ENCODE measurements at places on chromosomes 12 and 14. TPM values are rescaled to one million over a fixed set of nuclear protein-coding genes. Genes with fewer than 3 reads are reported as not detected.
A peak's percentile ranks its signal among the peaks of the same experiment; 100 is the strongest.

DNA sequence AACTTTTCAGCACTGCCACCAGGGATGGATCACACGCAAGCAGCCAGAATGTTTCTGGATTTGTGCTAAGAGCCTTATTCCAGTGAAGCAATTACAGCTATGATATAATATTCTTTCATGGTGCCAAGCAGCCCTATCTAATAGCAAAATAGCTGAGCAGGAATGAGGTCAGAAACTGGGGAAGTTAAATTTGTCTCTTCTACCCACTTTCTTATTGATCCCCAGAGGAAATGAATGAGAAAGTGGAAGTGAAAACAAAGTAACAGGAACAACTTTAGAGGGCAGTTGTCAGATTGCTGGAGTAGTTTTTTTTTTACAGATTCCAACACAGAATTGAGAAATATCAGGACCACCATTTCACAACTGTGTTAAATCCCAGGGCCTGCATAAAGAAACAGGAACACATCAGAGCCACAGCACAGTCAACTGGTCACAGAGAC is 44.8 kb downstream of the GCH1 start:
- no peak for ATAC-seq

DNA sequence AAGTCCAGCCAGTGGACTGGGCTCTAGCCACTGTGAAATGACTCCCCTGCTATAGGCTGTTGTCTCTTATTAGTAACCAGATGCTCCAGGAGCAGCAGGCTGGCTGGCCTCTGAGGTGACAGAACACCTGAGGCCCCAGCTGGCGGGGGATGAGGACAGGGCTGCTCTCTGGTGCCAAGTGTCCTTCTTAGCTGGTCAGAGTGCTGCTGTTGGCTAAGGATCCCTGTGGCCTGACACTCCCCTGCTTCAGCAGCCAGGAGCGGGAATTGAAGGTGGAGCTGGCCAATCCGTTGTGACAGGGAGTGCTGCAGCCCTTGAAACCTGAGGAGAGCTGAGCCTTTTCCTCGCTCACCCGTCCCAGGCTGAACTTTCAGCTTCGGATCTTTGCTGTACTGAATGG is 30.7 kb downstream of the TMEM229B start:
- peak; percentile 95 for ATAC-seq

DNA sequence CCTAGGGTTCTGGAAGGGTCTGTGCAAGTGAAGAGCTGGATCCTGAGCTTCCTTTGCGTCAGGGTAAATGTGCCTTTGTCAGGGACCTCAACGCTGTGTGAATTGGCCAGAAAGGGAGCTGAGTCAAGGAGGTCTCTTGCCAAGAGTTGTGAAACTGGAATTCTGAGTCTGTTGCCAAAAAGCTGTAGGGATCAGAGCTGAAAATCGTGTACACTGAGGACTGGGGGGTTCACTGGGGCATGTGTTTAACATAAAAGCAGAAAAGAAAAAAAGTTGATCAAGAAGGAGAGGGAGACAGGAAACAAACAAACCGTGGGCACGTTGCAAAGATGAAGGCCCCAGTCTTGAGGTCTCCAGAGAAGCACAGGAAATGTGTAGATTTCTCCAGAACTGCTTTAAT is 1081.5 kb downstream of the VRK1 start:
- no peak for ATAC-seq

DNA sequence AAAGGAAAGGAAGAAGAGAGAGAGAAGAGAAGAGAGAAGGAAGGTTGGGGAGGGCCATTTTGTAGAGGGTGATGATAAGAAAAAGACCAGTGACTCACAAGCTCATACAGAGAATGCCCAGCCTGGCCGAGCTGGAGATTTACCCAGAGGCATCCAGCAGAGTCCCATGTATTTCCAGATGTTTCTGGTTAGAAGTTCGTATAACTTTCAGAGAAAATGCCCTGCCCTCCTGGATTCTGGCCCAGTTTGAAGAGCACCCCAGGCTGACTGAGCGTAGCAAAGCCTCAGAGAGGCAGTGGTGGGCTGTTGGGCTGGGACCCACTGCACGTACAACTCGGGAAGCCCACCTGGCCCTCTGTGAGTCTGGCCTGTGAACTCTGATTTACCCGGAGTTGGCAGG is 221.8 kb downstream of the SLC41A2 start:
- ATAC-seq, result no peak

DNA sequence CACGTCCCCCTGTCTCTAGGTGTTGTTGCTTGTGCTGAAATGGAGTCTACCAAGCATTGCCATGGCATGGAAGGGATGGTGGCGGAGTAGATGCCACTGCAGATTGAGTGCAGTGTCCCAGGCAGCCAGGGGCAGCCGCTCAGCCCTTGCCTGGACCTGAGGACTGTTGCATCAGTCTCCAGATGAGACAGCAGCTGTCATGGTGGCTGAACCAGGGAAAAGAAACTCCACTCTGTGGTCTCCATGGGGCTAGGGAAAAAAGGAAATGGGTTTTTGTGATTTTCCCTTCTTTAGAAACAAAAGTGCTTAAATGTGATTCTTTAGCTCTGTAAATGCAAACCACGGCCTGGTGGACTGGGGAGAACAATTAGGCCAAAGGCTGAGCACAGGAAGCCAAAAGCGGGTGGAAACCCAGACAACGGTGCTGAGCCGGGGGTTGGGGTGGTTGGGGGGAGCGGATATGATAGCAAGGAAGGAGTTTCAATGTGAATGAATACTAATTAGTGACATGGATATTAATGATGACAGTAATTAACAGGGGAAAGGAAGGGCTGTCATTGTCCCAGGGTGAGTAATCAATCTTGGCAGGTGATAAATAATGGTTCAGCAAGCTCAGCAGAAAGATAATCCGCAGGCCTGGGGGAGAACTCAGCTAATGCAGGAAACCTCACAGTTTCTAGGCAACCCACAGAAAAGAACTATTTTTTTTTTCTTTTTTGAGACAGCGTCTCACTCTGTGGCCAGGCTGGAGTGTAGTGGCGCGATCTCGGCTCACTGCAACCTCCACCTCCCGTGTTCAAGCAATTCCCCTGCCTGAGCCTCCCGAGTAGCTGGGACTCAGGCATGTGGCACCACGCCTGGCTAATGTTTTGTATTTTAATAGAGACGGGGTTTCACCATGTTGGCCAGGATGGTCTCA is 442.6 kb downstream of the DPF3 start:
- no peak for ATAC-seq

- ATAC-seq, result peak; percentile 92
Measured at GRCh38 chr14:78985668-78986381, 815.7 kb downstream of the NRXN3 start.

GRCh38 chr14:105313381-105314286 is 914 bp upstream of the PACS2 start:
- peak; percentile 13 for ATAC-seq

DNA sequence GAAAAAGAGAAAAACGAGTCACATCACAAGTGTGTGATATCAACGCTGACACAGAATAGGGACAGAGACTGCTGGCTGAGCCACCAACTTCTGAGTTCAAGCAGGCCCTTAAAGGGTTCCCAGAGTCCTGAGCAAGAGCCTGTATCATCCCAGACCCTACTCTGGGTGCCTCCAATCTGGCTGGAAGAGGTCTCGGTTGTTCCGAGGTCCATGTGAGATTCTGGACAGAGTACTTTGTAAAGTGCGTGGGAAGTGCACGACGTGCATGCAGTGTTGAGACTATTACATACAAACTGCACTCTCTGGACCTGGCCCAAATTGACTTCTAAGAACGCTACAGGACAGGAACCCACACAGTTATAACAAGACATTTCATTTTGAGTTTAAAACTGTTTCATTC is 40.6 kb downstream of the MOK start:
- ATAC-seq, result no peak

- ATAC-seq, result no peak
Measured at GRCh38 chr12:91178139-91178561, 4.5 kb downstream of the DCN start.

DNA sequence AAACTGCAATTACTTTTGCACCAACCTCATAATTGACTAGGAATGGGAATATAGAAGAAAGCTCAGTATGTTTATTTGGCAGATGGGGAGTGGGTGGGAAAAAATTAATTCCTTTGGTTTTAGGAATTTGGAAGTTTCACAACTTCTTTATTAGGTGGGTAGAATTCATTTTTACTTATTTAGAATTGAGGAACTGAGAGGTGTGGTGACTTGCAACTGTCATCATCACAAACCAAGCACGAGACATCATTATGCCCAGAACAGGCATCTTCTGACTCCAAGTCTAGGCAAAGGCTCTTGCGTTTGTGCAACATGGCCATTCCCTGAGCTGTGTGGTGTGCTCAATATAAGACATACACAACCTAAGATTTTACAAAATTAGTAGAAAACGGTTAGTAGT is 380.0 kb downstream of the ATP23 start:
- ATAC-seq, result no peak

DNA sequence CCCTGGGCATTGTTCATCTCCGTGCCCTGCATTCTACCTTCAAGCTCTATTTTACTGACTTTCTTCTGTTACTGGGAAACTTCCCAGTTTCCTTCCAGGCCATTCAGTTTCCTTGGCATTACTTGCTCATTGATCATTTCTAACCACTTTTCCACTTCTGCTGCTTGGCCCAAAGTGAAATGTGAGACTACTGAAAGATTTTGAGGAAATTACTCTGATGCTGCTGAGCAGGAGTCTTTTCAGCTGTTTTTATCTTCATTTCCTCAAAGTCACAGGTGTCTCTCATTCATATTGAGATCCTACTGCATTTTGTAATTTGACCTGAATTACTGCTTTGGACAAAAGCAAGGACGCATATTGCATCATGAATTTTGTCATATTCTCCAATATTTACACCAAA is 26.4 kb upstream of the DBX2 start:
- no peak for ATAC-seq

DNA sequence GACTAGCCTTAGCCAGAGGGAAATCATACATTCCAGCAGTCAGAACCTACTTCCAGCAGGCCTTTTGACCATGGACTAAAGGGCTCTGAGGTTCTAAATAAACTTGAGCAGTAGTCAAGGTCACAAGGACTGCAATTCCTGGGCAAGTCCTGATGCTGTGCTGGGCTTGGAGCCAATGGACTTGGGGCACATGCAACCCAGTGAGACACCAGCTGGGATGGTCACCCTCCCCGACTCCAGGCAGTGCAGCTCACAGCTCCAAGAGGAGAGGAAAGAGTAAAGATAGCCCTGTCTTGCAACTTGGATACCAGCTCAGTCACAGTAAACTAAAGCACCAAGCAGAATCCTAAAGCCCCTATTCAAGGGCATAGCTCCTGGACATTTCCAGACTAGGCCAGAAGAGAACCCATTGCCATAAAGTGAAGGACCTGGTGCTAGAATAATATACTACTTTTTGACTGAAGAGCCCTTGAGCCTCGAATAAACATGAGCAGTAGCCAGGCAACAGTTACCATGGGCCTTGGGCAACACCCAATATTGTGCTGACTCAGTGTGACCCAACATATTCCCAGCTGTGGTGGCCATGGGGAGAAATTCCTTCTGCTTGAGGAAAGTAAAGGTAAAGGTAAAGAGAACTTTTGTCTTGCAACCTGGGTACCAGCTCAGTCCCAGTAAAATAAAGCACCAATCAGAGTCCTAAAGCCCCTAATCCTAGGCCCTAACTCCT is 226.2 kb upstream of the CLEC14A start:
- ATAC-seq, result peak; percentile 98

The GPX2 gene
- 0.50 TPM for total RNA-seq

The OR4M1 gene
- 0.21 TPM for total RNA-seq

The HSPA2 gene
- total RNA-seq, result 4.4 TPM

The GPD1 gene
- 0.68 TPM for total RNA-seq

The AHNAK2 gene
- 2.8 TPM for total RNA-seq

The CNTN1 gene
- total RNA-seq, result 17.1 TPM

The IL26 gene
- total RNA-seq, result not detected

The ALX1 gene
- not detected for total RNA-seq

The ZNF891 gene
- 2.8 TPM for total RNA-seq

Measured in motor neuron (in vitro differentiated cells).